ENCODE measurements at places on chromosomes 12 and 14.

DNA sequence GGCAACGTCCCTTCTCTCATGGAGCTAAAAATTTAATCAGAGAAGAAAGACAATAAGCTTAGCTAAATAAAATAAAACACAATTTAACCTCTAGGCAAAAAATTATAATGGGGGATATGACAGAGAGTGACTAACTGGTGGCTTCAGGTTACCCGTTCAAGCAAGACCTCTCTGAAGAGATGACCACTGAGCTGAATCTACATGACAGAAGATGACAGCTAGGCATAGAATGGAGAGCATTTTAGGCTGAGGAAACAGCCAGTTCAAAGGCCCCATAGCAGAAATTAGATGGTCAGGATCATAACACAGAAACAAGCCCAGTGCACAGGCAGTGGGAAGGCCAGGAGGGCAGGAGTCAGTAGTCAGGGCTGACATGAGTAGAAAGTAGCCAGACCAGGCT lies 1094.3 kb downstream of the VRK1 start:
- no peak for DNase-seq

- DNase-seq, result no peak
Observed at GRCh38 chr14:42541535-42542001, 934.9 kb downstream of the LRFN5 start.

GRCh38 chr14:80560800-80561657 lies 349.7 kb upstream of the DIO2 start:
- no peak for DNase-seq

GRCh38 chr12:132142679-132143335 lies 1.3 kb downstream of the DDX51 start:
- DNase-seq, result no peak

GRCh38 chr12:123267335-123267920 lies 4.2 kb downstream of the CDK2AP1 start:
- no peak for DNase-seq

GRCh38 chr12:66901138-66901932 lies 222.5 kb upstream of the GRIP1 start:
- no peak for DNase-seq

DNA sequence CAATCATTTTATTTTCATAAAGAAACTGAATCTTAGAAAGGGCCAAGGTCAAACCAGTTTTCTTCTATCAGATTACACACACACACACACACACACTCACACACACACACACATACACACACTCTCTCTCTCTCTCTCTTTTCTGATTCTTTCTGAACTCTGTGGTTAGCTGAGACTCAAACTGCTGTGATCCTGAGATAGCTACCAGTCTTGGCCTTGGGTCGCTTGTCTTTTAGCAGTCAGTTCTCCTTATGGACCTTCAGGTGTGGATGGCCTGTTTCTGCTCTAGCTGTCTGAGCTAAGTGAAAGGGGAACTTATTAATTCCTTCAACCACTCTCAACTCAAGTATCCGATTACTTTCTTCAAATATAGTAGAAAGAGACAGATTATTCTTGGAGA lies 145.1 kb downstream of the GRIP1 start:
- no peak for DNase-seq

DNA sequence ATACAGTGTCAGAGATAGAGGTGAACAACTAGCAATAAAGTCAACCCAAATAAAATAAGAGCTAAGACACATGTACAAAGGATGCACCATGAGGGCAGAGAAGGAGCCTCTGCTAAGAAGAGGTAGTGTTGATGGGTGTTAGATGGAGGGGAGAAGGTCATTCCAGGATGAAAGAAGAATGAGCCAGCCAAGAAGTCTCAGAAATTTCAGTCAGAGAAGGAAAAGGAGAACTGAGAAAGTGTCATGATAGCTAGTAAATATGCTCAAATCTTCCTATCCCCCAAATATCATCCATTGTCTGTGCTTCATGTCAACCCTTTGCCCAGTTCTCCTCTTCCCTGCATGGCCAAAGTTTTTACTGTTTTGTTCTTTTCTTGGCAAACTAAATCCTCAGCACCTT lies 225.2 kb upstream of the BTG1 start:
- no peak for DNase-seq

DNA sequence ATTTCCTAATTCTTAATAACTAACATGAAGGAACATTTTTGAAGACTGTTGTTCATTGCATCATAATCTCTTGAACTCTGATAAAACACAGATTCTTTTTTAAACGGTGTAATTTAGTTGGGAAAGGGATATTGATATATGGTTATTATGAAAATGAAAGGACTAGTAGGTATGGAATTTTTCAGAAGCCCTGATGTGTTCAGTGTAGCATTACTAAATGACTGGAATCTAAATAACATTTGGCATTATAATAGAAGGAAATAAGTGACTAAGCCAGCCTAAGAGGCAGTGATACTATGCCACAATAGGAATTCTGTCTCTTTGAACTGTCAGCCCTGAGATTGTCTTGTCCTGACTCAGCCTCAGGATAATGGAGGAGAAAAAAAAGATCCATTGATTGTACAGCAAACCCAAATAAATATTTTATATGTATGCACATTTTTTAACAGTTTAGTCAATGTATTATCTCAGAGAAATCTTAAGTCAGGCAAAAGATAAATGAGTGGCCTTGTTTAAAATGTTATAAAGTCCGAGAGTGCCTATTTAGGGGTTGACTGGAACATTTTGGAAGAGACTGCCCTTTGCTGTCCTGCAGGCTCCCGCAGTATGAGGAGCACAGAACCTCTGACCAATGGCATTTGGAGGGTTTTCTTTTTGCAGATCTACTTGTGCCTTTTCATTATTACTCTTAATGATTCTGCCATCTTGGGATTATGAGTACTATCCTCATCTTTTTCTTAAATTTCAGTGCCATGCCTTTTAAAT lies 271.2 kb downstream of the EGLN3 start:
- no peak for DNase-seq
